ENCODE measurements at places on chromosomes 2 and 18.

DNA sequence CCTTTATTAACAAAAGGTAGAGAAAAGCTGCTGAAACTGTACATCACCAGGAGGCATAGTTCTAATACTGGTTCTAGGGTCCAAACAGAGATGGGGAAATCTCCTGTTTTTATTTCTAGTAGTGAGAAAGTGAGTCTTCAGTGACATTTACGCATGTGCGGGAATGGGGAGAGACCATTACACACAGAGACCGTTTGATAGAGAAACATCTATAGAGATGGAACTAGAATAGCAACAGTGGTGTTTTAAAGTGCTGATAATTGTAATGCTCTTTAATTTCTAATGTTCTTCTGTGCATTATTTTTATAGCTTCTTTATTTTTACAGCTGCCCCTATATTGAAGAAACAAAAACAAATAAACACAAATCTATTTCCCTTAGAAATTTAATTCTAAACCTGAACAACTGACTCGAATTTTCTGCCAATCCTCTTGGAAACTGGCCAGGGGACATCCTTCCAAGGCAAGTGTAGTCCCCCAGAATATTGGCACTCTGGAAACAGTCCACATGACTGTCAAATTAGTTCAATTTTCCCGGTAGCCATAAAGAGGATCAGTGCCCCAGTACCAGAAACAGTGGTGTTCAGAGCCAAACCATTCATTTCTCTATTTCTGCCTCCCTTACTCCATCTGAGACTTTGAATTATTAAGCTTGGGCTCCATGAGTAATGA lies 260.9 kb downstream of the ICOS start:
- DNase-seq: no peak

DNA sequence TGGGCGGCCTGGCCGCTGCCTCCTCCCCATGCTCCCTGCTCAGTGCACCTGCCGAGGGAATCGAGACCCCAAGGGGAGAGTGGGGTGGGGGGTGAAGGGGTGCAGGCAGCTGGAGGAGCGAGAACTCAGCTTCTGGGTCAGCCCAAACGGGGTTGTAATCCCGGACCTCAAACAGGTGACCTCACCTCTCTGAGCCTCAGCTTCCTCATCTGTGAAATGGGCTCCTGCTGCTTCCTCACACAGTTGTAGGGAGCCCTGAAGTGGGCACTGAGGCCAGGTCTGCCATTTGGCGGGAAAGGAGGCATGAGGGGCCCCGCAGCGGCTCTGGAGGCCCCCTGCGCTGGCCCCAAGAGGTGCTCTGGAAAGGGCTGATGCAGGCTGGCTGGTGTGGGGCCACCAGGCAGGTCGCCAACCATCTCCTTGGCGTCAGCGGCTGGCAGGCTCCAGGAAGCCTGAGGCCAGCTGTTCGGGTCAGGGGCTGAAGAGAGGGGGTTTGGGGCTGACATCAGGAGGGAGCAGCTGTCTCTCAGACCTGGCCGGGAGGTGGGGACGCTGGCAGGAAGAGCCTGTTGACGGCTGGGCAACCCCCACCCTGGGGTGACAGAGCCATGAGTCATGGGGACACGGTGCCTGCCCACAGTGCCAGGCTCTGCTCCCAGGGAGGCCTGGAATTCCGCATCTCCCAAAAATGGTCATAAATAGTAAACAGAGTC lies 4.9 kb downstream of the KLHL30 start:
- DNase-seq: no peak

- DNase-seq: no peak
These were observed 165.0 kb downstream of the ZEB2 start for GRCh38 chr2:144354953-144355352.

DNA sequence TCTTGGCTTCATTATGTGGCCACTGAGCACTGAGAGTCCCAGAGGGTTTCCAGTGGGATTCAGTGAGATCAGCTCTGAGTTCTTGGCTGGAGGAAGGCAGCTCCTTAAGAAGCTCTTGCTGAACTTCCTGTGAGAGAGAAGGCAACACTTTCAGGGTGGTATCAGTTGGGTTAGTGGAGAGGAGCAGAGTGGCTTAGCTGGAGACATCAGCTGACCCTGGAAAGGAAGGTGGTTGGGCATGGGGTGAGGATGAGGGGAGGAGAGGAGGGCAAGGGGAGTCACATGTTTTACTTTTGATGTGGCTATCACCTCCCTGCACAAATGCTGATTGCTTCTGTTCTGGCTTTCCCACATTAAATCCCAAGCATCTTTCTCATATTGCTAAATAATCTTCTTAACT lies 95.1 kb downstream of the ACOXL start:
- no peak for DNase-seq

- no peak for DNase-seq
These were observed 53.9 kb downstream of the PTGR3 start for GRCh38 chr18:75154997-75155396.

DNA sequence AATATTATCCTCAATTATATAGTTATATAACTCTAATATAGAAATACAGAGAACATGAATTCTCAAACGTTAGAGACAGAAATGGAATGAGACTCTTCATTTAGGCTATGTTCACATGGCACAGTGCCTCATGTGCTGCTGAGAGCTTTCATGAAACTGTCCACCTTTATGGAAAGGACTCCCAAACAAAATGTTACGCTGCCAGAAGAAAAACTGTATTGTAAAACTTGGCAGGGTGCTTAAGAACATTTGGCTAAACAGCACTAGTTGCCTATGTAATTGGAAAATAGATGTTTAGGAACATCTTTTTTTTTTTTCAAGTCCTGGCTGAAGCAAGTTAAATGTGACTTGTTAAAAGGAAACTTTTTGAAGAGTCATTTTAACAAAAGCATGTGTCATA lies 396.0 kb downstream of the ERBB4 start:
- no peak for DNase-seq
